Activated T-cell treated with anti-CD3 and anti-CD28 coated beads, Interleukin-2, amount 50 U/mL, for 72 hours (primary cell): ENCODE measurements at places on chromosomes 4 and X. TPM values are rescaled to one million over a fixed set of nuclear protein-coding genes. Genes with fewer than 3 reads are reported as not detected.

GRCh38 chr4:37821953-37822605, 4.4 kb upstream of the PGM2 start:
- peaks cover 16% of the 10 kb centered on the region for H3K4me1 ChIP-seq
- H3K36me3 ChIP-seq = no peaks in the 10 kb centered on the region
- H3K27ac ChIP-seq = no peak overlapping the region

- DNase-seq = no peak
- peaks cover 9% of the 10 kb centered on the region for H3K4me1 ChIP-seq
- peak overlapping the region; percentile 11 for H3K4me3 ChIP-seq
- peak overlapping the region; percentile 87 for H3K27ac ChIP-seq
- H3K27me3 ChIP-seq = no peaks in the 10 kb centered on the region
These were observed 2.7 kb upstream of the WDR45 start for GRCh38 chrX:49082271-49082871.

DNA sequence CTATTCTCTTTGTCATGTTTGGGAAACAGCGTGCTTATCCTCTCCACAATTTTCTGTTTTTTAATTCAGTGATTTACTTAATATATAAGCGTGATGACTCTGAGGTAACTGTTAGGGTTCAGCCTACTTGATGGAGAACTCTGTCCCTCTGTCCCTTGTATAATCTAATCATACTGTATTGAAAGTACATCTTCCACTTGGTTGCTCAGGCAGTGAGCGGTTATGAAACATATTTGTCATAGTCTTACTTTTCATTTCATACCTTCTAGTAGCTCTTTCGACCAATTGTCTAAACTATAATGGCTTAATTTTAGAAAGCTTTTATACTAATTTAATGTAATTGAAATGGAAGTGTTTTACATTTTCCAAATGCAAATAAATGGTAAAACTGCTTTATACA, 469.0 kb downstream of the TLL1 start:
- no peaks in the 10 kb centered on the region for H3K27me3 ChIP-seq
- H3K36me3 ChIP-seq = no peaks in the 10 kb centered on the region
- no peaks in the 10 kb centered on the region for H3K4me1 ChIP-seq

DNA sequence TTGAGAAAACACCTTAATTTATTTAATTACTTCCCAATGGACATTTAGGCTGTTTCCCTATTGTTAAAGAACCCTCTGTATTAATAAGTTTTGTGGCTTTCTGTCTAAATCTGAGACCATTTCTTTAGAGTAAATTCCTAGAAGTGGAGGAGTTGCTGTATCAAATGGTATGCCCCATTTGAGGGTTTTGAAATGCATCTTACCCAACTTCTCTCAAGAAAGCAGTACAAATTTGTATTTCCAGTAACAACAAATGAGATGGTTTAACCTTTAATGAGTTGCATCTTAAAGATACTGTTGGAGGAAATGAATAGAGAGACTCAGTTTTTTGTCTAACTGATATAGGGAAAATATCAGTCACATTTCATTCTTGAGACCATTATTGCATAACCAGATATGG, 70.5 kb upstream of the CBLL2 start:
- no peaks in the 10 kb centered on the region for H3K4me1 ChIP-seq
- no peaks in the 10 kb centered on the region for H3K36me3 ChIP-seq
- no peak overlapping the region for H3K4me3 ChIP-seq
- H3K27ac ChIP-seq = no peak overlapping the region
- no peak for DNase-seq
- H3K27me3 ChIP-seq = peaks cover 10% of the 10 kb centered on the region

DNA sequence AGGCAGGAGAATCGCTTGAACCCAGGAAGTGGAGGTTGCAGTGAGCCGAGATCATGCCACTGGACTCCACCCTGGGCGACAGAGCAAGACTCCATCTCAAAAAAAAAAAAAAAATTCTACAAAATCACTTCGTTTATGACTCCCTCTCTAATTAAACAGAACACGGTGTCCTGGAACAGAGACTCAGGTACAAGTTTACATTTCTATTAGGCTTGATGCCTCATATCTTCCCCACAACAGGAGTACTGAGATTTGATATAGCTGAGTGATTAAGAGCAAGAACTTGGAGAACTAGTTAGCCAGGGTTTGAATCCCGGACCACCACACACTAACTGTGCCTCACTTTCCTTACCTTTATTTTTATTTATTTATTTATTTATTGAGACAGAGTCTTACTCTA, 42.2 kb upstream of the KLF3 start:
- peaks cover 28% of the 10 kb centered on the region for H3K4me1 ChIP-seq
- no peak for DNase-seq
- H3K36me3 ChIP-seq = peaks cover 3% of the 10 kb centered on the region
- H3K27me3 ChIP-seq = peaks cover 7% of the 10 kb centered on the region

- peaks cover 35% of the 10 kb centered on the region for H3K4me1 ChIP-seq
- peak overlapping the region; percentile 14 for H3K27ac ChIP-seq
- peaks cover 4% of the 10 kb centered on the region for H3K36me3 ChIP-seq
- no peaks in the 10 kb centered on the region for H3K27me3 ChIP-seq
These were observed 313.9 kb downstream of the FBXW7 start for GRCh38 chr4:152221816-152222516.

DMP1 gene
- total RNA-seq = not detected

ABLIM2 gene
- 0.60 TPM for total RNA-seq
